ENCODE measurements at places on chromosomes 5 and 9.
A peak's percentile ranks its signal among the peaks of the same experiment; 100 is the strongest.

DNA sequence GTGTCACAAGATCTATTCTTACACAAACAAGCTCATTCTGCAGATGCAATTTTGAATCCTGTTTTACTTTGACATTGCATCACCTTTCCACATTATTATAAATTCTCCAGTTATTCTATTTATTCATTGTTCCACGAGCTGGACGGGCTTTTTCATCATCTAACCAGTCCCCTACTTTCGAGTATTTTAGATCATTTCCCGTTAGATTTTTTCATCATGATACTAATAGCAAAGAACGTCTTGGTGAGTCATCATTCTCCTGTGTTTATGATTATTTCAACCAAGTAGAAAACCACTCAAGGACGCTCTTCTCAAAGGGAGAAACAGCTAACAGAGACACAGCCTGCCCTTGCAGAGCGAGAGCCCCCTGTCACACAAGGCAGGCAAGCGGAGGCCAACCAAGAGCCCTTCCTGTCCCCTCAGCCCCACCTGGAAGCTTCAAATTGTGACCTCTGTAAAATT lies 15.1 kb downstream of the BBLN start:
- no peak for DNase-seq

GRCh38 chr5:122183098-122183787 lies 53.9 kb downstream of the ZNF474 start:
- DNase-seq, result peak; percentile 69

- no peak for DNase-seq
Measured at GRCh38 chr5:36152324-36153297, 700 bp downstream of the SKP2 start.

GRCh38 chr5:116942622-116943021 lies 368.0 kb upstream of the SEMA6A start:
- DNase-seq, result no peak

- peak; percentile 68 for DNase-seq
Measured at GRCh38 chr5:175657593-175658271, at the start of gene HRH2. Gene HRH2 (plus strand): TSS chr5:175658071. CDS start chr5:175683234, 25,163 bp downstream.

DNA sequence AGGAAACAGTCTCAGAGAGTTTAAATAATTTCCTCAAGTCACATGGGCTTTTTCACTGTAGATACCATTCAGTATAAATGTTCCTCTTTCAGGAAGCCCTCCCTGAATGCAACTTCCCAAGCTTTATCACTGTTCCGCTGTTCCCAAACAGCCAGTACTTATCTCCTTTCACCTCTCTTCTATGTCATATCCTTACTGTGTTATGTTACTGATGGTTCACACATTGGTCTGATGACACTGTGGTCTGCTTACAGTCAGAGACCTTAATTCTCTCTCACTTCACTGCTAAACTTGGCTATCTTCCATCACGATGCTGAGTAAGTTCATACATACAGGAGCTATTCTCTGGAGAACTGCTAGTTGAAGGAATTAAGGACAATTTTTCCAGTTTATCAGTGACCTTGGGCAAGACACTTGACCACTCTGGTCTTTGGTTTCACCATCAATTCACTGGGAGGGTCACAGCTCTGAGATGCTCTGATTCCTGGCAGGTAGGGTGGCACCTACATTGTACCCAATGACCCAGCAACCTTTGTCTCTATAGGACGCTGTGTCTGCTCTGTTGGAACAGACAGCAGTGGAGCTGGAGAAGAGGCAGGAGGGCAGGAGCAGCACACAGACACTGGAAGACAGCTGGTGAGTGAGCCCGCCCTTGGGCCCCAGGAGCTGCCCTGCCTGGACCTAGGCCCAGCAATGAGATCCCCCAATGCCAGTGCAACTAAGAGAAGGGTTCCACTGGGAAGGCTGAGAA lies 42.1 kb upstream of the RARS1 start:
- DNase-seq, result no peak

DNA sequence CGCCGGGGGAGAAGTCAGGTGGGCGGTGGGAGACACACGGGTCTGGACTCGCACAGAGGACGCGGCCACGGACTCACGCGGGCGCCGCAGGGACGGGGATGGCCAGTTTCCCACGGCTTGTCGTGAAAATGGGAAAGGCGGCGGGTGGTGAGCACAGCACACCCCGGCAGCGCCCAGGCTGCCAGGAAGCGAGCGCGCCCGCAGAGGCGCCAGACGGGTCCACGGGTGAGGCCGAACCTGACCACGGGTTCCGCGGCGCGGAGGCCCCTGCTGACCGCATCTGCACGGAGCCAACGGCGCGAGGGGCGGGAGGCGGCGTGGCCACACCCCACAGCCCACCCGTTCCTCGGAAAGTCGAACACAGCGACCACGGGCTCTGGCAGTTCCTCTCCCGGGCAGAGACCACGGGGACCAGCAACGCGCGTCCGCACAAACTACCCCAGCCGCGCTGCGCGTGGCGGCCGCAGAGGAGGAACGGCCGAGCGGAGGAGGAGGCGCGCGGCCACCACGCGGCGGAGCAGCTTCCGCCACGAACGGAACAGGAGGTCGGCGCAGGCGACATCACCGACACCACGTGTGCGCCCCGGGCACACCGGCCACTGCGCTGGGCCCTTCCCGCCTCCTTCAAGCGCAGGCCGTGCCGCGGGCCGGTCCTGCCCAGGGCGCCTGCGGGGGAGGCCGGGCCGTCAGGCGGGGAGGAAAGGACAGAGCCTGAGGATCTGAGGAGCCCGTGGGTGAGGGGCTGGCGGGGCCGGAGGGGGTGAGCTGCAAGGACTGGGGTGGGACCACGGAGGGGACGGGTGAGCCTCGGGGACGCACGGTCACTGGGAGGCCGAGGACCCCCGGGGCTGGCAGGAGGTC lies 5.6 kb downstream of the EXD3 start:
- DNase-seq, result no peak

- no peak for DNase-seq
Measured at GRCh38 chr5:30850866-30851265, 342.6 kb upstream of the CDH6 start.

GRCh38 chr5:171755354-171755821 lies 30.2 kb upstream of the SMIM23 start:
- no peak for DNase-seq

DNA sequence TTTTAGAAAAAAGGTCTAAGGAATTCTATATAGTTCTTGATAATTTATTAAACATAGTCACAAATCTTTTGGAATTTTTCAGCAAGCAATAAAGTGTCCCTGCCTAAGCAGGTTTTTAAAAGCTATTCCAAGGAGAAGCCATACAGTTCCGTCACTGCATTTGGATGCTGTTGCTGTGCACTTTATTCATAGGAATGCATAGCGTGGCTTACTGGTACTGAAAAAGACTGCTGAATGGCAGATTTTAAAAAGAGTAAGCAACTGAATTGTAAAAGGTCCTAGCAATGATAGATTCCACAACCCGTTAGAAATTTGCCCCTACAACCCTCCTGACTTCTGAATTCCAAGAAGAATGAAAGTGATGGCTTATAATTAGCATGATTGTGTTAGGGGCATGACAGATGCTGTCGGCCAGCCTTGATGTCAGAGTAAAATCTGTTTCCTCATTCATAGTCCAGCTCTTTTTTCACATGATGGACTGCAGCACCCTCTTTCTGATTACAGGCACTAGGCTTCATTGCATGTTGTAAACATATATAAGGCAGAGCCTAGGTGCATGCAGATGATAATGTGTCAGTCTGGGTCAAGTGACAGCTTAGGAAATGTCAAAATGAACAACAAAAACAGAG lies 227.0 kb downstream of the PDE4D start:
- no peak for DNase-seq

- no peak for DNase-seq
Measured at GRCh38 chr5:149707097-149707496, 23.0 kb upstream of the PPARGC1B start.

GRCh38 chr9:74494490-74494889 lies 2.6 kb upstream of the RORB start:
- DNase-seq, result no peak

- DNase-seq, result no peak
Measured at GRCh38 chr9:100590481-100590880, 12.6 kb downstream of the CAVIN4 start.

DNA sequence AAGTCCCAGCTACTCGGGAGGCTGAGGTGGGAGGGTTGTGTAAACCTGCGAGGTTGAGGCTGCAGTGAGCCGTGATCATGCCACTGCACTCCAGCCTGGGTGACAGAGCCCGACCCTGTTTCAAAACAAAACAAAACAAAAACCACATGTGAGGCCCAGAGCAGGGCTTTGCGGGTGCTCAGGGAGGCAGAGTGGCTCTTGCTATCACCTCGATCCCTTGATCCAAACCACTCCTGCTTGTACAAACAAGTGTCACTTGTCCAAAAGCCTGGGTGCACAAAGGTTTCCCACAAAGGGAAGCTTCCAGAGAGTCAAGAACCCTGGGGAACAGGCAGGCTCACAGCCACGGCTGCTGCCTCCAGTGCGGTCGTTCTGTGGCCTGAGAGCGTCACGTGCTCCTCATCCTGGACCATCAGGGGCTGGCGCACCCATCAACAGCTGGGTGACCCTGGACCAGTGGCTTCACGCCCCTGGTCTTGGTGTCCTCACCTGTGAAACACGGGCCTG lies 162.7 kb downstream of the C9orf50 start:
- DNase-seq, result peak; percentile 66

GRCh38 chr5:55900068-55900467 lies 48.9 kb downstream of the IL31RA start:
- no peak for DNase-seq

GRCh38 chr9:135552021-135552697 lies 6.2 kb downstream of the OBP2A start:
- DNase-seq, result no peak

GRCh38 chr5:157917899-157918809 lies 59.2 kb upstream of the CLINT1 start:
- no peak for DNase-seq

DNA sequence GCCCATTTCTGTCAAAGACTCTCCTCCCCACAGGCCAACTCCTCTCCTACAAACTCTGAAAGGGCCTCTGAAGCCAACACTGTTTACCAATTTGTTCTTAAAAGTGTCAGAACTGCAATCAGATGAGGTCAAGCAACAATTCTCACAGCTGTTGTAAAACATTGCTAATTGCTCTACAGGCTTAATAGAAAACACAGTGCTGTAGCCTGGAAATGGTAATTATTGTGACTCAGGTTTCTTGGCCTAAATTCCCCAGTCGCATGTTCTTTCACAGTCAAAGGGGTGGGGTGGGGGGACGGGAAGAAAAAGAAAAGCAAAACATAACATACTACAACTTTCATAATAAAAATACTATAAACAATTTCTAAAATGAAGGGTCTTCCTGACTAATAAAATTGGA lies 343.2 kb downstream of the DMAC1 start:
- DNase-seq, result no peak

GRCh38 chr5:68253624-68254585 lies 38.3 kb downstream of the PIK3R1 start:
- no peak for DNase-seq

DNA sequence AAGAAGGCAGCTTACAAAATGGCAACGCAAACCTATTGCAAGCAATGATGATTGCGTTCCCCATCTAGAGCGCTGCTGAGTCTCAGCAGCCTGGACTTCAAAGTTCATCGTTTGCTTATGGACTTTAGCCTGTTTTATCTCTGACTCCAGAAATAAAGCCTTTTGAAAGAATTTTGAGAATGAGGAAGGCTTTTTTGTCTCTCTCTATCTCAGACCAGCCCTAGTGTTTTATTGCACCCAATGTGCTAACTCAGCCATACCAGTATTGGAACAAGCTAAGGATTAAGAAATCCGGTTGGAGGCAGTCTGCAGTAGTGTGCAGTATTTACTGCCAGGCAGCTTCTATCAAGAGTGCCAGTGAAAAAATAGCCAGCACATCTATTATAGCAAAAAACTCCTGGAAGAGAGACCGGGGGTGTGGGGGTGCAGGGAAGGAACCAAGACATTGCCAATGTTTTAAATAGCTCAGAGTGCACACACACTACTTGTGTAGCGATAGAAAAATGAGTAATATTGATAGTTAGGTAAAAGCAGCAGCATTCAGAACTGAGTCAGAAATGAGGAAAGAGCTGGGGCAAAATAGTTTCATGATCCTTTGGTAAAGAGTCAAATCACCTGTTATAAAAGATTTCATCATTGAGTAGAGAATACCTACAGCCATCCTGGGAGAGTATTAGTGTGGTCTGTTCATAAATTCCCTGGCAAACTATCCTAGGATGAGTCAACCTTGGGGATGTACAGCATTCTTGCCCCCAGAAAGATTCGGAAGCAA lies 219.0 kb downstream of the ZNF608 start:
- DNase-seq, result peak; percentile 24

- no peak for DNase-seq
Measured at GRCh38 chr9:124776954-124777648, at the start of gene OLFML2A. Gene OLFML2A (plus strand): TSS chr9:124777133. CDS start chr9:124777271, 138 bp downstream.

DNA sequence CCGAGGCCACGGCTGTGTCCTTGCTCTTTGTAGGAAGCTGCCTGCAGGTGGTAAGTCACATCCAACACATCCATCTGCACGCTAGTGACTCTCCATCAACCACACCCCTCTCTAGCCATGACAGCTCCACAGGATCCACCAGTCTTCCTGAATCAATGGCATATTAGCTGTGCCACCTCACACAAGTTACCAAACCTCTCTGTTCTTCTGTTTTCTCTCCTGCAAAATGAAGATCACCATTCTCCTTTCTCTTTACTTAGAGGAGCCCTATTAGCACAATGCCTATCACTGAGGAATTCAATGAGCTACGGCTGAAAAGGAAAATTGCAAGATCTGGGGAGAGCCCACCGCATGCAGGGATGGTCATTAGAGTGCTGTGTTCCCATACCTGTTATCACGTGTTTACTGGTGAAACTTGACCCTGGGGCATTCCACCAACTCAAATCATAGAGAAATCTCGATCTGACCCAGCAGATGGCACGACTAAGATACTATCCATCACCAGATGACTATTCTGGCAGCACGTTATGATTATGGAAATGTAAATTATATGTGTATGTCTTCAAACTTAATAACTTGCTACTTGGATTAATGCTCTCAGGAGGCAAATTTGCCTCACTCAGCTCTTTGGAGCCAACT lies 20.9 kb downstream of the WHRN start:
- no peak for DNase-seq

DNA sequence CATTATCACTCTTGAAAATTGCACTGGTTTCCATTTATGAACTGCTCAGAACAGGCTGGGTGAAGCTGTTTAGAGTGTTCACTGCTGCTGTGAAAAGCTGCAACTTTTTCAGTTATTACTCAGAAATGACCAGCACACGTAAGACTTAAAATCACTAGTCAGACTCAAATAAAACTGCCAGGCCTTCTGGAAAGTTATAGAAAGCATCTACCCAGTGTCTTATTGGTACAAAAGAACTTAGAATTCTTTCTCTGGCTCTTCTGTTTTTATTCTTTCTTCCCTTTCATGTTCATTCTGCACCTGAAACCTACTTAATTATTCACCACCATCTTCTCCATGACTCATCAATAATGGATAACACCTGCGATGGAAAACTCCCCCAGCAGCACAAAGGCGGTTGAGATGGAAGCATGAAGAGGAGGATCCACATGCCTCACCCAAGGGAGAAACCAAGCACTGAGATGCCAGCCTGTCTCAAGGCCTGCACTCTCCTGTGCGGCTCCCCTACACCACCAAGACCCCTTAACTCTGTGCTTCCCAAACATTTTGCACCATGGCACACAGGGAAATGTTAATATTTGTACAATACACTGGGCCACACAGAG lies 171.9 kb downstream of the ENTREP1 start:
- DNase-seq, result no peak

GRCh38 chr5:62182802-62183201 lies 123.2 kb upstream of the KIF2A start:
- no peak for DNase-seq

GRCh38 chr5:90020575-90021538 lies 388.7 kb downstream of the CETN3 start:
- peak; percentile 41 for DNase-seq
